ENCODE measurements at places on chromosomes 2 and 18. TPM values are rescaled to one million over a fixed set of nuclear protein-coding genes. Genes with fewer than 3 reads are reported as not detected.

DNA sequence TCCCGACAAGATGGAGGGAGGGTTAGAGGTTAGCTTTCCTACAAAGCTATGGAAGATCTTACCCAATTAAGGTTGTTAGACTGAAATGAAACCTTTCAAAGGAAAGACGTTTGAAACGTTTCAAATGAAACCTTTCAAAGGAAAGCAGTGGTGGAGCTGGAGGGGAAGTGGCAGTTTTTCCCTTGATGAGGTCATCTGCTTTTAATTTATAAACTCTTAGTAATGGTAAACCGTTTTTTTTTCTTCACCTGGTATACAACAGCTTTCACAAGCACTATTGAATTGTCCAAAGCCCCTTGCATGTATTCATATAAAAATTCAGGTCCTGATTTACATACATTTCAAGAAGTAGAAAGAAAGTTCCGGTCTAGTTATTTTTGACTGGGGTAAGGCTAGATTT lies 7.4 kb downstream of the PMAIP1 start:
- no peak for DNase-seq

GRCh38 chr18:25587545-25587944 lies 235.6 kb upstream of the ZNF521 start:
- no peak for DNase-seq

DNA sequence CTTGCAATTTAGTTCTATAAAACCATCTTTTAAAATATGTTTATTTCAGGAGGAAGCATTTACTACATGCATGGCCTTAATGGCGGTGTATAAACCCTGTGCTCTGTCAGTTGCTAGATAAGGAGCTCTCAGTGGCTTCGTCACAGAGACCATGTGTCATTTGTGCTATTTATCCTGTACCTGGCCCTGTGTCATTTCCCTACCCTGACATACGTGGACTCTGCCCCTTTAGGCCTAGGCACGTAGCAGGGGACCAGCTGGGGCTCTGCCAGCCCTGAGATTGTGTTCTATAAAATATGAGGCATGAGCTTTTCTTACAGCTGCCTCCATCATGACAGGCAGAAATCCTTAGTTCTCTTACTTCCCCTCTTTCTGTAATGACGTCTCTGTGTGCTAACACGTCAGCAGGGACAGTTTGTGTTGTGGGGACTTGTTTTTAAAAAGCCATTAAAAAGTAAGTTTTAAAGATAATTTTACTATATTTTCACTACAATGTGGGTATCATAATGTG lies 88.0 kb downstream of the ITGB1BP1 start:
- DNase-seq, result no peak

- no peak for DNase-seq
Measured at GRCh38 chr2:128421861-128422311, 103.2 kb upstream of the HS6ST1 start.

- no peak for DNase-seq
Measured at GRCh38 chr2:177989029-177989885, 83.3 kb downstream of the PDE11A start.

DNA sequence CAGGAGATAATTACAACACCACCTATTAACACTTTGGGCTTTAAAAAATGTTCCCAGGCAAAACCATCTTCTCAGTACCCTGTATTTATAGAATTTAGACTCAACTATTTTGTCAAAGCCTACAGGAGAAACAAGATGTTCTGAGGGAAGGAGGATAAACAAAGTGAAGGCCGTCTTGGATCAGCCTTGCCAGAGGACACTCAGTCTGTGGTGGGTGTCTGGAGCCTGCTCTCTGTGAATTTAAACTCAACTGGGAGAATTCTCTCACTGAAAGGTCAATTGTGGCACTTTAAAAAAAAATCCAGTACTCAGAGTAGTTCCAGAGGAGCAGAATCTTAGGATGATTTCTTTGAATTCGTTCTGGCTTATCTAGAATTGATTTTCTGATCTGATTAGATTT lies 28.4 kb upstream of the SLC1A4 start:
- no peak for DNase-seq

GRCh38 chr2:118665784-118666529 lies 181.5 kb downstream of the EN1 start:
- no peak for DNase-seq

GRCh38 chr2:12457831-12458230 lies 258.9 kb upstream of the TRIB2 start:
- no peak for DNase-seq

- no peak for DNase-seq
Measured at GRCh38 chr18:78738076-78738690, 241.4 kb upstream of the SALL3 start.

- no peak for DNase-seq
Measured at GRCh38 chr2:218880859-218881594, 375 bp downstream of the WNT10A start.

DNA sequence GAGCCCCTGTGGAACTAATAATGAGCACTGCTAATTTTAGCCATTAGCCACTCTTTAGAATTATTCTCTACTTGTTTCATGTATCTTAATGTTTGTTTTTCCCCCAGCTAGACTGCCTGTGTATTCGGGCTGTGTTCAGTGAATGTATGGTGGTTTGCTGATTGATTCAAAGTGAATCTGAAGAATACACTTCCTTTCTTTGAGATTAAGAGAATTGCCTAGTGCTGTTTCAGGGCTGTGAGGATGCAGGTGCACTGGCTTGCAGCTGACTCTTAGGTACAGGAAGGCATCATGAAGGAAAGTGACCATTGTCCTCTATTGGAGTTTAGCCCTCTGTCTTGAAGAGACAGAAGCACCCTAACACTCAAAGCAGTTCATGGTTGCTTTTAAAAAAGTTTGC lies 138.7 kb downstream of the CERS6 start:
- DNase-seq, result no peak

GRCh38 chr2:198440833-198441232 lies 636.4 kb downstream of the PLCL1 start:
- DNase-seq, result no peak

GRCh38 chr2:201887773-201888425 lies 81.6 kb downstream of the CDK15 start:
- no peak for DNase-seq

DNA sequence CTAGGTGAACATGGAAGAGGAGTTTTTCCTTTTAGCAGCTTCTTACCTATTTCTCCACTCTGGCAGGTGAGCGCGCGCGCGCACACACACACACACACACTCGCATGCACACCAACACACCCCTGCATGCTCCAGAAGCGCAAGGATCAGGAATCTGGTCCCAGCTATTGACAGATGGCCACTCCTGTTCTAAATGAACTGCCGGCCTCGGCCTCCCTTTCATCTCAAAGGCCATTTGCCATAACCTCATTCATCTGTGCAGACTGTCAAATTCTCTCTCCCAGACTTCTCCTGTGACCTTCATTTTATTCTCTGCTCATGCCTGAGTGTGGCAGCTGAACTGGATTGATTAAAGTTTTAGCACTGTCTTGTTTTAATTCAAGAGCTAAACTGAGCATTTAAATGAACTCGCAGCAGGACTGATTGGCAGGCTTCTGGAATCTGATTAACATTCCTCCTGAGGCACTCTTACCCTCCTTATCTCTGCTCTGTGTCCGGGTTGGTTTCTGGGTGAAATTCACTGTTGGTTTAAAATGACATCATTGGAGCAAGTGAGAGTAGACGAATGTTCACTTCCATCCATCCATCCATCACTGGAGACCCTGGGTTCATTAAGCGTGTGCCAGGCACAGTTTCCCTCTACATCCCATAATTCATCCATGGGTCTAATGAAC lies 58.8 kb downstream of the FECH start:
- no peak for DNase-seq

DNA sequence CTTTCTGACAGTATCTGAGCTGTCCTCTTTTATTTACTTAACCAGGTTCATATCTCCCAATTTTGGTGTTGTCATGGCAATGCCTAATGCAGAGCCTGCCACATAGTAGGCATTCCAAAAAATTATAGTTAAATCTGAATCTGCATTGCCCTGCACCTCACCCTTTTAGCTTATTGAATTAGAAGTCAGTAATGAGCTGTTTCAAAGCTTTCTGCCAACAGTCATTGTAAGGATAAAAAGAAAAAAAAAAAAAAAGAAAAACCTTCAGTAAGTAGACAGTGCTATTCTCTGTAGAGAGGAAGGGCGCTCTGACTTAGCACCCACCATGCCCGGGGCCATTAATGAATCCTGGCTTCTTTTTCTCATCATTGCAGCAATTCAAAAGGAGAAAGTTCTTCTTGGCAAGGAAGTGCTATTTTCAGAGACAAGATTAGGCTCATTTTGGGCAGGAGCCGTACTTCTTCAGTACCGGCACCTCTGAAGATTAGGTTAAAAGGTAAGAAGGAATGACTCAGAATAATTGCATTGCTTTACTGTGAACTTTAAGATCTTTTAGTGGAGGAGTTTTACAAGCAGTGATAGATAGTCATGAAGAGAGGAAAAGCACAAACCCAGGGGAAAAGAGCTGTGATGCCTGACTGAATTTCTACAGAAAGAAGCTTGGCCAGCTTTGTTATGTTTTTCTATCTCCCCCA lies 2041.2 kb upstream of the PIK3C3 start:
- no peak for DNase-seq

DNA sequence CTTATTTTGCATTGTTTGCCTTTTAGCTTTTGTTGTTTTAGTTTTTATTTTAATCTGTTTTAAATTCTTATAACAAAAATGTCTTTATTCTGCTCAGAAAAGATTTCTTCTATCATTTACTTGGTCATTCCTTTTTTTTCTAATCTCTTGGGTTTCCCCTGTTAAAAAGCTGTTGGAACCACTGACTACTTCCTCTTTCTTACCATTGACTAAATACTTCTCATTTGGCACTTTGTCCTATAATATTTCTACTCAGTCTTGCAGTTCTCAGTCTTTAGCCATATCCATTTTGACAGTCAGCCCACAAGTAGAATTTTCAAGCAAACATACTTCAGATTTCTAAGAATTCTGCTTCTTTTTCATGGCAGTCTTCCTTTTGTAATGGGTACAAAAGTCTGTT lies 567.2 kb downstream of the SATB2 start:
- no peak for DNase-seq

DNA sequence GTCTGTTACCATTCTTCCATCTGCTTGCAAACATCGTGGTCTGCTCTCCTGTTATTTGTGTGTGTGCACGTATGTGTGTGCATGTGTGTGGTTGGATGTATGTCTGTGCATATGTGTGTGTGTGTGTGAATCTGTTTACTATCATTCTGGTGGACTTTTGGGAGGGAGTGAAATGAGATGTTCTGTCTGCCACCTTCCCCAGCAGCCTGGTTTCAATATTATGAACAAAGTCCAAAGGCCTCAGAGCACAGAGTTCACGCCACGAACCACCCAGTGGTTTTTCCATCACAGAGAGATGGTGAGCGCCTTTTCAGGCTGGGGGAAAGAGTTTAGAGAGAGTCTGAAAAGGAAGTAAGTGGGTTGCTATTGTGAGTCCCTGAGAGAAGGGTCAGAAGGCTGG lies 67.1 kb upstream of the YWHAQ start:
- DNase-seq, result no peak

- no peak for DNase-seq
Measured at GRCh38 chr2:71619230-71619741, 165.9 kb downstream of the DYSF start.

DNA sequence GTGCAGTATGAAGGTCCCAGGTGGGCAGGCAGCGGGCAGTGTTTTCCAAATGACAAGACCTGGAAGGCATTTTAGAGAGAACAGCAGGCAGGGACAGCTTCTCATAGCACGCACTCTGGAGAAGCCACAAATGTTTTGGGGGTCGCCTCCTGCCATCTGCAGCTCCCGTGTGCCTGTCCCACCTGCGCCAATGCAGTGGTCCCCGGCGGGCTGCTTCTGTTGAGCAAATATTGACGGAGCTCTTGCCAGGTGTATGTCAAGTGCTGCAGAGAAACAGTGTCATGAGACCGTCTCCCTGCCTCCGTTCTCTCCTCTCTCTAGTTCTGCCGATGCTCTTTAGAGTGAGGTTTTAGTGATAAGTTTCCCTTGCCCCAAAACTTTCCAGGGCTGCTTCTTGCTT lies 174.8 kb downstream of the LDLRAD4 start:
- DNase-seq, result no peak

Gene GALNT13
- 2.0 TPM for polyA plus RNA-seq

Gene CARF
- 21.1 TPM for polyA plus RNA-seq

Gene FOXI3
- polyA plus RNA-seq, result 0.19 TPM

Gene MAPRE3
- polyA plus RNA-seq, result 17.5 TPM

Gene TMEM178A
- polyA plus RNA-seq, result 85.0 TPM

Gene ACOXL
- polyA plus RNA-seq, result 0.65 TPM

All from renal pelvis (tissue), 12 donors.